ENCODE measurements at places on chromosomes 13 and 19. TPM values are rescaled to one million over a fixed set of nuclear protein-coding genes. Genes with fewer than 3 reads are reported as not detected.

DNA sequence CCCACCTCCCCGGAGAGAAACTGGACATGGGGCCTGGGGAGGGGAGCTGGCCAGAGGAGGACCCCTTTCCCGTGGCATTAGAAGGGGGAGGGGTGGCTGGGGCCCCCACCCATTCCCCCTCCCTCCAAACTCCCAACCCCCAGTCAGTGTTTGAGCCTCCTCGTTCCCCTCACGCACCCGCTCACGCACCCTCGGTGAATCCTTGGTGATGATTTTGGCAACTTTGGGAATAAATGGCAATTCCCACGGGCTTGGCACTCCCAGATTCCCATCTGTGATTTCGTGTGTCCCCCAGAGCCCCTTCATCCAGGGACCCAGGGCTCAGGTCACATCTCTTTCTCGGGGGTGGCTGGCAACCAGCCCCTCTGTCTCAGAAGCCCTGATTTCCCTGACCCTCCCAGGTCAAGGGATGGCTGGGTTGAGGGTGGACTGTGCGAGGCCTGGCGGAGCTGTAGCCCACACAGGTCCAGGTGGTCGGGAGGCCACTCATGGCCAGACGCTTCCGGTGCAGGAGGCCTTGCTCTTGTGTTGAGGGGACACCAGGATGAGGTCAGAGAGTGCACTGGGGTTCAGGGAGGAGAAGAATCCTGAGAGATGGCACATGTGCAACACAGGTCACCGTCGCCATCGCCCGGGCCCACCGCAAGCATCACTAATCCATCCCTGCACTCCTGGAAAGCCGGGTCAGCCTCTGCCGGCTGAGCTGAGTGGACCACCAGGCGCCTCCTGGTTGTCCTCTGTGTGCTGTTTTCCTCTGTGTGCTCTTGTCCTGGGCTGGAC, 20.7 kb downstream of the EPN1 start:
- H3K4me3 ChIP-seq, result no peak overlapping the region
- H3K27ac ChIP-seq, result no peak overlapping the region
- H3K36me3 ChIP-seq, result peaks cover 50% of the 10 kb centered on the region
- no peaks in the 10 kb centered on the region for H3K27me3 ChIP-seq

- no peaks in the 10 kb centered on the region for H3K27me3 ChIP-seq
- no peak overlapping the region for H3K27ac ChIP-seq
- H3K4me1 ChIP-seq, result no peaks in the 10 kb centered on the region
- DNase-seq, result no peak
These were observed 334.0 kb downstream of the LIG4 start for GRCh38 chr13:107881362-107881761.

The PDE4C gene
- not detected for total RNA-seq

The LHB gene
- not detected for total RNA-seq

The DPY19L3 gene
- 28.1 TPM for total RNA-seq

Measured in natural killer cell (primary cell).